ENCODE measurements at places on chromosomes 6 and 20.

GRCh38 chr6:12009876-12010634, 2.1 kb upstream of the HIVEP1 start:
- no peak for DNase-seq

DNA sequence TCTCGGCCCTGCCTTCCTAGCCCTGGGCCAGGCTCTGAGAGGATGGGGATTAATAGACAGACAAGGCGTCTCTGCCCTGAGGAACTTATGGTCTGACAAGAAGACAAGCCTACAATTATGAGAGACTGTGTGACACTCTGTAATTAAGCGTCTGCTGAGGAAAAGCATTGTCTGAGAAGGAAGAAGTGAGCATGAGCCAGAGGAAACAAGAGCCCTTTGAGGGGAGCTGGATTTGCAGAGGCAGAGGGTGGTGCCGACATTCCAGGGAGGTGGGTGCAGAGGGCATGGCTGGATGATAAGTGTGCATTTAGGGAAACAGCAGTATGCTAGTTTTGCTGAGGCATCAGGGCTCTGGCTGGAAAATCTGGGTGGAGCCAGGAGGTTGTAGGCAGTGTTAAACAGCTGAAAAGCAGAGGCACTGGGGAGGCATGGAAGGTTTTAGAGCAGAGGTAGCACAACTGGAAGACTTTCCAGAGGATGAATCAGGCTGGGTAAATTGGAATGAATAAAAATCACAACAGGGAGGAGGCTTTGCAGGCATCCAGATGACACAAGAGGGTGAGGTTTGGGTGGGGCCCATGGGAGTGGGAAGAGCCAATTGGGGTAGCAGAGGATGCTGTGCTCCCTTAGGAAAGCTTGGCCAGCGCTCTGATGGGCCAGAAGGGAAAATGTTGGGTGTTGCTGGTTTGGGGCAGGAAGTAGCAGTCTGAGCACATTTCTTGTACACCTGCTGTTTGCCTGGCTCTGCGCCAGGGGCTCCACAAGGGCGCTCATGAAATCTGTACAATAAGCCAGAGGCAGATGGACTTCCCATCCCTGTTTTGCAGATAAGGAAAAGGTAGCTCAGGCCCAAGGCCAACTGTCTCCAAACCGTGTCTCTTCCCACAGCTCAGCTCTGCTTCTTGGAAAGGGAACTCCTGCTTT, 74.0 kb upstream of the MYL9 start:
- DNase-seq = no peak

DNA sequence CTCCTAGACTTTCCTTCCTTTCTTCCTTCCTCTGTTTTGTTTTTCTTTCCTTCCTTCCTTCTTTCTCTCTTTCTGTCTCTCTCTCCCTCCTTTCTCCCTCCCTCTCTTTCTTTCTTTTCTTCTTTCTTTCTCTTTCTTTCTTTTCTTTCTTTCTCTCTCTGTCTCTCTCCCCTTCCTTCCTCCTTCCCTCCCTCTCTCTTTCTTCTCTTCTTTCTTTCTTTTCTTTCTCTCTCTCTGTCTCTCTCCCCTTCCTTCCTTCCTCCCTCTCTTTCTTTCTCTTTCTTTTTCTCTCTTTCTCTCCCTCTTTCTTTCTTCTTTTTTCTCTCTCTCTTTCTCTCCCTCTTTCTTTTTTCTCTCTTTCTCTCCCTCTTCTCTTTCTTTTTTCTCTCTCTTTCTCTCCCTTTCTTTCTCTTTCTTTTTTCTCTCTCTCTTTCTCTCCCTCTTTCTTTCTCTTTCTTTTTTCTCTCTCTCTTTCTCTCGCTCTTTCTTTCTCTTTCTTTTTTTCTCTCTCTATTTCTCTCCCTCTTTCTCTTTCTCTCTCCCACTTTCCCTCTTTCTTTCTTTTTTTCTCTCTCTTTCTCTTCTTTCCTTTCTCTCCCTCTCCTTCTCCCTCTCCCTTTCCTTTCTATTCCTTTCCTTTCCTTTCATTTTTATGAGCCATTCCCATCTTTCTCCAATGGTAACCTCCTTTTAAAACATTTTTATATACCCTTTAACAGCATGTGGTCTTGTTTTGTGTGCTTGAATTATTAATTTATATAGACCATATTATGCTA, 2.3 kb downstream of the TINAG start:
- DNase-seq = no peak

GRCh38 chr6:81362246-81362645, 390.2 kb downstream of the TENT5A start:
- DNase-seq = no peak

GRCh38 chr6:117481278-117481925, 1.1 kb upstream of the DCBLD1 start:
- no peak for DNase-seq

GRCh38 chr6:139407718-139408222, 33.3 kb upstream of the CITED2 start:
- DNase-seq = no peak

DNA sequence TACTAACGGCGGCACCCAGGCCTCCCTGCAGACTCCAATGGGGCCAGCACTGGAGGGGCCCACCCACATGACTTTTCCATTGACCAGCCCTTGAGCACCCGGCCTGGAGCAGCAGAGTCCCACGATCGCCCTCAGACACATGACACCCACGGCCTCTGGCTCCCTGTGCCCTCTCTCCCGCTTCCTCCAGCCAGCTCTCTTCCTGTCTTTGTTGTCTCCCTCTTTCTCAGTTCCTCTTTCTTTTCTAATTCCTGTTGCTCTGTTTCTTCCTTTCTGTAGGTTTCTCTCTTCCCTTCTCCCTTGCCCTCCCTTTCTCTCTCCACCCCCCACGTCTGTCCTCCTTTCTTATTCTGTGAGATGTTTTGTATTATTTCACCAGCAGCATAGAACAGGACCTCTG, 26.1 kb upstream of the FANCE start:
- DNase-seq = no peak

- DNase-seq = no peak
Measured at GRCh38 chr6:10964684-10965083, 77.8 kb downstream of the SYCP2L start.

- no peak for DNase-seq
Measured at GRCh38 chr6:10278746-10279145, 136.1 kb downstream of the TFAP2A start.

- DNase-seq = no peak
Measured at GRCh38 chr20:7772371-7772770, 167.9 kb downstream of the HAO1 start.

DNA sequence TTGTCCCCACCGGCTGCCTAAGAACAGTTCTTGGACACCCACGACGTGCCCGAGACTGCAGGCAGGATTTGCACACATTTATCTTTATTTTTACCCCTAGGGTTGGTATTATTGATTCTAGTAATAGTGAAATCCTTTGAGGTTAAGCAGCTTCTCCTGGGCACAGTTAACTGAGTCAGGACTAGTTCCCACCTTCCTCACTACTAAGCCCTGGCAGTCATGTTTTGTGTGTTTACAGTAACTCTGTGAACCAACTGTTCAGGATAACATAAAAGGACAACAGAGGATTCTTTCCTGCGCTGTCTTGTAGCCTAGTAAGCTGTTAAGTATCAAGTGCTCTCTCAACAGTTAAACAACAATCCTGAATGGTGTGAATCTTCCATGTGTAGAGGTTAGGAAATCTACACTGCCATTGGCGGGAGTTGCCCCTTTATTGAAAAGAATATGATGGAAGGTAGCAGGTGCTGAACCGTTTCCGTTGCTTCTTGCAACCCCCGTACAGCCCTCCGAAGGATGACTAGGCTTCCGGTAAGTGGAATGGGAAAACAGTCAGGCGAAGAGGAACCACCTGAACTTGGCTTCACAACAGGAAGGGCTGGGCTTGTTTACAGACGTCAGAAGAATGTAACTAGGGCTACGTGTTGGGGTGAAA, 979 bp upstream of the SOD2 start:
- DNase-seq = no peak

DNA sequence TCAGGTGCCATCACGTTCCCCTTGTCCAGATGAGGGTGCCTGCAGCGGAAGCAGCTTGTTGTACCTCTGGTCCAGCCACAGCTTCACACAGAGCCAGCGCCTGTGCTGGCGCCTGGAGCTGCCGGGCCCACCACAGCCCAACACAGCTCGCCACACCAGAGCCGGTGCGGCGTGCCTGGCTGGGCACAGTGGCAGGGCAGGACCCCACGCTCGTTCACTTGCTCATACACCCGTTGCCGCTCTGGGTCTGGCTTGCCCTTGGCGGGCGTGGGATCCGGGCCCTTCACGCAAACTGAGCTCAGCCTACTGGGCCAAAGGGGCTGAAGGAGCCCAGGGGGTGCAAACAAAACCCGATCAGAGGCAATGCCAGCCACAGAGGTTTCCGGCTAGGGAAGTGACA, 492.5 kb upstream of the MANEA start:
- DNase-seq = no peak

DNA sequence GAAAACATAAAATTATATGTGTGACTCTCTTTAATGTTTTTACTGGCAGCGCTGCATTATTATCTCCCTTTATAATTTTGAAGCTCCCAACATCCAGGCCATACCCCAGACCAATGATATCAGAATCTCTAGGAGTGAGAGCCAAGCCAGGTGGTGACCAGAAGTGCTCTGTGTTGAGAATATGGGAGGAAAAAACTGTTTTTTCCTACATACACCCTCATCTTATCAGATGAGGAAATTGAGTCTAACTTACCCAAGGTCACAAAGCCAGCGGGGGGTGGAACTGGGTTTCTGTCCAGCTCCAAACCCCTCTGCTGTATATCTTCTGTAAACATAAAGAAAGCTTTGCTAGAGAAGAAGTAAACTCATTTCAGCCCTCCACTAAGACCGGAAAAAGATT, 42.5 kb downstream of the LY86 start:
- no peak for DNase-seq

GRCh38 chr20:34717230-34718095, 13.3 kb downstream of the TP53INP2 start:
- DNase-seq = no peak

DNA sequence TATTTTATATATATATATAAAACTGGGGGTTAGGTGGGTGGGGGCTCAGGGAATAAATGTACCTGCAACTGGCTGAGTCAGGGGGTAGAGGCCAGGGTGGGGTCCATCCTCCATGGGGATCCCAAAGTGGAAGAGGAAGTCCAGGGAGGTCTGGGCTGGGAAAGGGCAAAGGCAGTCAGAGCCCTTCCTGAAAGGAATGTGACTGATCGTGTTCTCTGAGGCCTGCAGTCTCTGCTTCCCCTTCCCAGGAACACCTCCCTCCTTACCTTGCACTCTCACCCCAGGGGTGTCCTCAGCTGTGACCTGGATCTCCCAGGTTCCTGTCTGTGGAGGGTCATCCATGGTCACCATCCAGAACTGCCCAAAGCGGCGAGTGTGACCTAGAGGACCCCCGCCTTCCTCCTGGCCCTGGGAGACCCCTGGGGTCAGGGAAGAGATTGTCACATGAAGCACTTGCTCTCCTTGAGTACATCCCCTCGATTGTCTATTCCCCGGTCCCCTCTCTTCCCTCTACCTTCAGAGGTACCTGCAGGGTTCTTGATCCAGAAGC, 4.7 kb downstream of the SAPCD1 start:
- DNase-seq = no peak

GRCh38 chr6:40325041-40325440, 262.1 kb downstream of the LRFN2 start:
- DNase-seq = no peak

DNA sequence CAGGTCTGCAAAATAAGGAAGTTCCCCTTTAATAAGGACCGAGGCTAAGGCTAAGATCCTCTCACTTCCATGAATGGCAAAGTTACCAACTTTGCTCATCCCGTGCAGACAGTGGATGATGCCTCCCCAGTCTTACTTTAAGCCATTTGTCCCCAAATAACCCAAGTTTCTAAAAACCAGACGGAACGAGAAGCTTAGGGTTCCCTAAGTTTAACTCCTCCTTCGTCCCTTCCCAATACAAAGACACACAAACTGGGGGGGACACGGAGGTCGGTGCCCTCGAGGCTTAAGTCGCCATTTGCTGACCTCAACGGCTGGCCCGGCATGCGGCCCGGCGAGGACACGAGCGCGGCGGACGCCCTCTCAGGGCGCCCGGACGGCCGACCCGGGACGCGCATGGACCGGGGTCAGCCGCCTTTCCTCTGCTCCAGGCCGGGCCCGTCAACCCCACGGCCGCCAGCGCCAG, 527 bp downstream of the FBXO30 start:
- DNase-seq = no peak

DNA sequence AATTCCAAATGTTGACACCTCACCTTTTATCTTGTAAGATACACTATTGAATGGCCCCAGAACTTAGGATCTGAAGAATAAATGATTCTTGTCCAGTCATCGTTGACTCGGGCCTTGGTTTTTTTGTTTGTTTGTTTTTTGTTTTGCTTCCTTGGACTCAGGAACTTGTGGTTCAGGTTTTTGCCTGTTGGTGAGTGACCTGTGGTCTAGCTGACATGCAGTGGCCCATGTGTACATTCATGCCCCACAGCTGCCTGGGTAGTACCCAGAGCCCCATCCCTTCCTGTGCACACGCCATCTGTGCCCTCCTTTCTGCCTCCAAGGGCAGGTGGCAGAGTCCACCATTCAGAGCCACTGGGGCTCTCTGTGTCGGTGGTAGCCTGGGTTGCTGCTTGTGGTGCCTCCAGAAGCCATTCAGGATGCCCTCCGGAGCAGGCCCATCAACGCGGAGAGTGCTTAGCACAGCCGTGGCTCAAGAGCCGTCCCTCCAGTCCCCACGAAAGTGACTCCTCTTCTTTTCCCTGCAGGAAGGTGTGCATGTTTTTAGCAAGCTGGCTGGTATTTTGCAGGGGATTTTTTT, 85.9 kb downstream of the SYNJ2 start:
- DNase-seq = no peak

DNA sequence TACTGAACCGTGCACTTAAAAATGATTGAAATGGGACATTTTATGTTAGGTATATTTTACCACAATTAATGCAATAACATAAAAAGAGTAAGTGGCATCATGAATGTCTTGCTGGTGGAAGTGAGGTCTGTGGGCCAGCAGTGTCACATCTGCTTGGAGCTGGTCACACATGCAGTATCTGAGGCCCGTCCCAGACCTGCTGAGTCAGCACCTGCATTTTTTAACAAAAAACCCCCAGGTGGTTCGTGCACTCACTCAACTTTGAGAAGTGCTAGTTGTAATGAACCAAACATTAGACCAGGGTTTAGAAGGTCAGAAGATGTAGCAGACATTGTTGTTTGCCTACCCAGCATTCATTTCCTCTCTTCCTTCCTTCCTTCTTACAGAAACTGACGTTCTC, 21.0 kb downstream of the BANF2 start:
- no peak for DNase-seq

DNA sequence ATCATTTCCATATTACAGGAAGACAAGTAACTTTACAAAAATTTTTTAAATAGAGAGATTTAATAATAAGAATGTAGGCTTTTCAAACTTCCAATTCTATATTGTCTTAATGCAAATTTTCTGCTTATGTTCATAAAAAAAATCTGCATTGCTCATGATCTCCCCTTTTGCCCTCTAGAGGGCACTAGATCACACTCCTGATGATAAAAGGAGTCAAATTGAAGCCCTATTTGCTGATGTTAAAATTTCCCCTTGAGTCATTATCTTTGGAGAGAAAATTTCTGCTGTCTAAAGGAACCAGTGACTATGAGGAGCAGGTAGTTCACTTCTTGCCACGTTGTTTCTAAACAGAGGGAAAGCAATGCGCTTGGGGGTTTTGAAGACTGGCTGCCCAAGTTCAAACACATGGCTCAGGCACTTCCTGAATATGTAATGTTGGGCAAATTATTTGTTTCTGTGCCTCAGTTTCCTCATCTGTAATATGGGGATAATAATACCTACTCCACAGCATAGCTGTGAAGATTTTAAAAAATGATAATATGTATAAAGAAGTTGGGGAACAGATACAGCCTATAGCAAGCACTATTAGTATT, 874.2 kb downstream of the TFAP2A start:
- DNase-seq = no peak

GRCh38 chr20:23211164-23211563, 125.0 kb upstream of the CD93 start:
- DNase-seq = no peak

Measured in progenitor cell of endocrine pancreas (in vitro differentiated cells).